ENCODE measurements at places on chromosomes 7 and 10.

DNA sequence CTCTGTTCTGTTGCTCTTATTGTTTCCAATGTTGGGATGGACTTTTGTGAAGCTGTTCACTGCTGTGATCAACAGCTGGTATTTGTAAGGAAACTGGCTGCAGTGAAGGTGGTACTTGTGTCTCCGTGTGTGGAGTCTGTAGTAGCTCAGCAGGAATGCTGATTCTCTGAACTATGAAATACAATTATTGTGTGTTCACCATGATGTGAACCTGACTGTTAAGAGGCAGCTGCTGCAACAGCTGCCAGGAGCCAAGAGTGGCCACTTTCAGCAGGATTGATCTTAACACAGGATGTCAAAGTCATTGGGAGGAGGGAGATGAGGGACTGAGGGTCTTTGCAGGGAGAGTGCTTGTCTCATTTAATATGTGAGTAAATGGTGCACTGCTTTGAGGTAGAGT lies 13.9 kb downstream of the VSTM2A start:
- DNase-seq = no peak

GRCh38 chr10:129961157-129961701 lies 2.8 kb downstream of the EBF3 start:
- DNase-seq = no peak

GRCh38 chr10:63595072-63595471 lies 73.9 kb downstream of the REEP3 start:
- no peak for DNase-seq

DNA sequence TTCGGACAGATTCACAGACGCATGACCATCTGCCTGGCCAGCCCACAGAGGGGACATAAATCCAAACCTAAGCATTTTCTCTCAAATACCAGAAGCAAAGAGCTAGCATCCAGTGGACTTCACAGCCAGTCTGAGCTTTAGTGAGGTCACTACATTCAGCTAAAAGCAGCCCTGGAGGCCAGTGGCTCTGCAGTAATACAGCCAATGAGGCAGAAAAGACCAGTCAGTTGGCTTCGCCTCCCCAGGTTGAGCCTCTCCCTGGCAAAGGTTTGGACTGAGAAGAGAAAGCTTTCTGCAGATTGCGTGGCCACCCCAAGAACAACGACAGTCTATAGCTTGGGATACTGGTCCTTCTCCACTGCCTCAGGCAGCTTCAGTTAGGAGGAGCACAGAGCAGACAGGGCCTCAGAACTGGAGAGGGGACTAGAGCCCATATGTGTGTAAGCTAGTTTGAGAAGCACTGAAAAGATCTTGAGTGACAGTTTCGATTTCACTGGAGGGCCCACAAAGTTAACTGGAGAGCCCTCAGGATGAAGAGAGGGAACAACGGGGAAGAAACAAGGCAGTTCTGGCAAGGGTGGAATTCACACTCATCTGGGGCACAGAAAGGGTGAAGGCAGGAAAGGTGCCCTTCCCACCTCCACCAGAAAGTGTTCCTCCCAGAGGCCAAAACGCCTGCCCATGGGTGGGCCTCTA lies 3.8 kb downstream of the WDR91 start:
- DNase-seq = no peak

- DNase-seq = no peak
Observed at GRCh38 chr7:32250471-32251260, 180.5 kb upstream of the PDE1C start.

- no peak for DNase-seq
Observed at GRCh38 chr7:116532102-116532688, 7.4 kb downstream of the CAV1 start.

DNA sequence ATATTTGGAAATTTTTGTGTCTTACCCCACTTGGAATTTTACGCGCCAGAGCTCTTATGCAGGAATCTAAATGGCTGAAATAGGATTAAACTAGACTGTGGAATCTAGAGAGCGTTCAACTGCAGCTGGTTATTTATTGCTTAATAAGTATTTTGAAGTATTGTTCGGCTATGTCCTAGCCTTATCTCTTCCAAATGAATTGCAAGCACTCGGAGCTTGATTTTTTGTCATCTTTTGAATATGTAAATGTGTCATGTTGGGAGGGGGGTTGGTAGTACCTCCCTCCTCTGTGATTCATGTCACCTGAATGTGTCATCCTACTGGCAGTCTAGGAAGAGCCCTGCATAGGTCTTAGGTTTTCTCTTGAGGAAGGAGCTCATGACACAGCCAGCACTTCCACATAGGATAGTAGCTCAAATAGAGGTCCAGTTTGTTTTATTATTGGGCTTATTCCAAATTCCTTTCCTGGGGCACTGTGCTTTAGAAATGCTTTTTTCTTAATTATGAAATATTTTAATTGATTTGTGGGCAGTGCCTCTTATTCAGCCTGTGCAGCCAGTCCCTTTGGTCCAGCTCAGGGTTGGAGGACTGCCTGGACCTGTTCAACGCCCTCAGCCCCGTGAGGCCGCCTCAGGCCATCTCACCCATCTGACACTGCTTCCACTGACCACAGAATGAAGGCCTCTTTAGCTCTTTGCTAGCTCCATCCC lies 22.5 kb upstream of the TRIL start:
- DNase-seq = peak; percentile 75

- DNase-seq = no peak
Observed at GRCh38 chr7:142431491-142431890, 173.6 kb upstream of the PRSS58 start.

DNA sequence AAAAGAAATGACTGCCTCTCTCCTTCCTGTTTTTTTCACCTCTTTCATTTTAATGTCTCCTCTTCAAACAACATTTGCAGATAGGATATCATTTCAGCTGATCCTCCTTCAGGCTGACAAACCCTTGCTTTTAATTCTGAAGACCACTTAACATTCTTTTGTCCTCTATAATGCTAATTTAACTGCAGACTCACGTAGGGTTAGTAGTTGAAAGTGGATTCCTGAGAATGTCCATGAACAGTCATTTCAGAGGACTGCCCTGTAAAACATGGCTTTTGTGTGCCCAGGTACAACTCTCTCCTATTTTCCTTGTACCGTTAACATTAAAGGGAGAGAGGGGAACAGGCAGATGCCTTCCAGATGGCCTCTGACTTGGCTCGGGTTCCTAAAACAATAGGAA lies 524.4 kb downstream of the SDK1 start:
- DNase-seq = no peak

DNA sequence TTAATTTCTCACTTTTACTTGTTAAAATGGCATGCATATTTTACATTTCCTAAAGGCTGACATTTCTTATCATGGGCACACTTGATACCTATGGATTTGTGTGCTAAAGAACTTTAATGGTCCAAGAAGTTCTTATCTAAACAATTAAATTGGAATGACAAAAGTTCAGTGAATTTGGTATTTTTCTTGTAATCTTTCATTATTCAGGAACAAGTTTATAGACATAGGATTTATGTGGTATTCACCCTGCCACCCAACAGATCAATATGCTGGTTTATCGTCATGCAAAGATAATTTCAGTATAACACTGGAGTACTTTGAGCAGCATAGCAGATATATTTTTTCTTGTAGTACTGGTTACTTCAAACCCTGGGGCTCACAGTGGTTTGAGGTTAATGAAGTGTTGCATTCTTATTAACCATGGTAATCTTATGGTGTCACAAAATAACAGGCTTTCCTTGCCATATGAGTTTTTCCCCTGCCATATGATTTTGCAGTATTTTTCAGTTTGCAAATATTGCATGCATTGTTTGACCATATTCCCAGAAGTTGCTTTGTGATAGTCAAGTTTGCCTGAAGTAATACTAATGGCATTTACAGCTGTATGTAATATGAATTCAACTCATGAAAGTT lies 148.8 kb downstream of the PPP1R9A start:
- DNase-seq = no peak

DNA sequence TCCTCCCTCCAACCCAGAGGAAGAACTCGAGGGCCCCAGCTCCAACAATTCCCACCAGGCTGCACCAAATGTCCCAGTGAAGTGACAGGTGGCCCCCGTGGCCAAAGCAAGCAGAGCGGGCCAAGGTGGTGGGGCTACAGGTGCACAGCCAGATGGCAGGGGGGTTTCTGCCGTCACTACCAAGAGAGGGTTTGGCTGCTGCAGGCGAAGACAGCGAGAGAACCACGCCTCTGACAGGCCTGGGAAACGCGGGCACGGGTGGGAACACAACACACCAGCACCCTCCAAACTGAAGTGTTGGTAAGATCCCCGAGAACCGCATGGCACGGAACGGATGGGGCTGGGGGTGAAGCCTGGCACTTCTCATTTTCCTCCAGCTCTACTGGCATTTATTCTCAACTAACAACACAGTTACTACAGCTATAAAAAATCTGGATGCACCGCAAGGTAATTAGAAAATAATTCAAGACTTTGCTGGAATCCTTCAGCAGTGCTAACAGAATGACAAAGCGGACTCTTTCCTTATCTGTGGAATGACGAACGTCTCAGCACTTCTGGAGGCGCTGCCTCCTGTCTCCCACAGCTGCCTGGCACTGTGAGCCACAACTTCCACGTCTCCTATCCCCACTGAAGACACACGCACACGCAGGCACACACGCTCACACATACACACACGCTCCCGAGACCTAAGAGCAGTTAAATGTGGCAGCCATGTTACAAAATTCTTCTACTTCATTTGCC lies 167.9 kb downstream of the TCERG1L start:
- DNase-seq = no peak

GRCh38 chr10:74213019-74213418 lies 62.0 kb downstream of the ADK start:
- no peak for DNase-seq

GRCh38 chr7:132455378-132455777 lies 120.9 kb downstream of the PLXNA4 start:
- DNase-seq = no peak

- peak; percentile 22 for DNase-seq
Observed at GRCh38 chr7:50657341-50657873, 92.2 kb upstream of the DDC start.

GRCh38 chr10:28946479-28946878 lies 269.2 kb downstream of the BAMBI start:
- DNase-seq = peak; percentile 51
